M059J (cell line): ENCODE measurements at places on chromosomes 11 and 22. TPM values are rescaled to one million over a fixed set of nuclear protein-coding genes. Genes with fewer than 3 reads are reported as not detected.

GRCh38 chr11:10461276-10461790, 6.3 kb downstream of the AMPD3 start:
- no peak for DNase-seq

- DNase-seq = no peak
Measured at GRCh38 chr11:96384156-96384555, 5.6 kb downstream of the CCDC82 start.

DNA sequence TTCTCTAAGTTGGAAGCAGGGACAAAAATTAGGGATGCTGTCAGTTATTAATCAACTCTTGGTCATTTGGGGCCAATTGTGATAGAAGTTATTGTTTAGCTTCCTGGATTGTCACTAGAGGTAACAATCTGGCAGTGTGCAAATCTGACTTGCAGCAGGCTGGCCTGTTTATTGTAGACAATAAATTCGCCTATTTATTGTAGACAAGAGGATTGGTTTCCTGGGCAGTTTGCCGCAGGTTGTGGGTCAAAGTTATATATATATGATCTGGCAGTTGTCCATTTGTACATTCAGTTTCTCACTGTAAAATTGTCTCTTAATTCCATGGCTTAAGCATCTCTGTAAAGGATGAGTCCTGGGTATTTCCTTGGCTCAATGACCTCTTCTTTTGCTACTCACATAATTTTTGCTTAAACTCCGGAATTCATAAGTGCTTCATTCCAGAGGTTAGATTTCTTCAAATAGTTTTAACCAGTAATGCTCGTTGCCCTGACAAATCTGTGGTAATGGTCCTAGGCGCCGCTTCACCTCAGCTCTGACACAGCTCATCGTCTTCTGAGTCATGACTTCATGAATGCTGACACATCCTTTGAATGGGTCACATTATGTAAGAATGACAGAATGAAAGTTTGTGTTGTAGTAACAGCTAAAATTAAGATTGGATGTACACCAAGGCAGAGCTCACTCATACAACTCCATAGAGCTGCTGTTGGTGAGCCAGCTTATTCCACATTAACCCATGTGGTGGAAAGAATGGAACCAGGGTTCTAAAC, 7.8 kb upstream of the MMP3 start:
- DNase-seq = peak; percentile 97

GRCh38 chr11:61707574-61707973, 27.4 kb downstream of the DAGLA start:
- no peak for DNase-seq

Gene SPTBN2
- total RNA-seq = 2.1 and 11.4 TPM in 2 replicates

Gene HTATIP2
- 63.2 and 85.0 TPM in 2 replicates for total RNA-seq

Gene CFL1
- total RNA-seq = 1,801 and 2,276 TPM in 2 replicates
